Upper lobe of right lung (tissue), 1 donor: ENCODE measurements at places on chromosomes 11 and 22. TPM values are rescaled to one million over a fixed set of nuclear protein-coding genes. Genes with fewer than 3 reads are reported as not detected.

- no peak for DNase-seq
Observed at GRCh38 chr11:73252577-73253191, 19.5 kb upstream of the P2RY6 start.

GRCh38 chr11:79363256-79363655 lies 77.6 kb downstream of the TENM4 start:
- no peak for DNase-seq

DNA sequence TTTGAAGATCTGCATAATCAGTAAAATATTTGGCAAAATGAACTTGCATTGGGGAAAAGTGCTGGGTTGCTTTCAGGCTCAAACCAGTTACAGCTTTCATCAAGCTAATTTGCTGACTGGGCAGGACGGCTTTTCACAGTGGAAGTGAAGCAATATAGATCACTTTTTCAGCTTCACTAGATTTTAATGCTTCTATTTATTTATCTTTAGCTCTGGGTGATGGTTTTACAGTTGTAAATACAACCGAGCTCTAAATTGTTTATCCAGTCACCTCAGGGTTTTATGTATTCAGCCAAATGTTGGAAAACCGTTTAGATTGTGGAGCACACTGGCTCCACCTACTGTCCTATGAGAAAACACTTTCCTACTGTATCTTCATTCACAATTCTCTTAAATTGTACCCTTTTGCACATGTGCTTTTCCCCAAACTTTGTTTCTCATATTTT lies 58.2 kb downstream of the ACER3 start:
- DNase-seq: no peak

DNA sequence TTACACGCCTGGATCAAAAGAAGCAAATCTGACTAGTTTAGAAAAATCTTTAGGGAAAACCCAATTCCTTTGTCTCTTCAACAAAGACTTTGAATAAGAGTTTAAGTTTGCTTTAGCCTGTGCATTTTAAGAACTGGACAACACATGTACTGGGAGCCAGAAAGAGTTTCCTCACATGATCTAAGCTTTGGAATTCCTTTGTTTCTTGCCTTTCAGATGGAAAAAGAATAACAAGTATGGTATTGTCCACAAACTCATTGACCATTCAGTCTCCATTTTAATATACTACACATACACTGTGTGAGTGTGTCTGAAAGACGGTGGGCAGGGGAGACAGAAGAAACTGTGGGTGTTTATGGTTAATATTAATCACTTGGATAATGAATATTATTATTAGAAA lies 205.6 kb downstream of the MAML2 start:
- DNase-seq: no peak

DNA sequence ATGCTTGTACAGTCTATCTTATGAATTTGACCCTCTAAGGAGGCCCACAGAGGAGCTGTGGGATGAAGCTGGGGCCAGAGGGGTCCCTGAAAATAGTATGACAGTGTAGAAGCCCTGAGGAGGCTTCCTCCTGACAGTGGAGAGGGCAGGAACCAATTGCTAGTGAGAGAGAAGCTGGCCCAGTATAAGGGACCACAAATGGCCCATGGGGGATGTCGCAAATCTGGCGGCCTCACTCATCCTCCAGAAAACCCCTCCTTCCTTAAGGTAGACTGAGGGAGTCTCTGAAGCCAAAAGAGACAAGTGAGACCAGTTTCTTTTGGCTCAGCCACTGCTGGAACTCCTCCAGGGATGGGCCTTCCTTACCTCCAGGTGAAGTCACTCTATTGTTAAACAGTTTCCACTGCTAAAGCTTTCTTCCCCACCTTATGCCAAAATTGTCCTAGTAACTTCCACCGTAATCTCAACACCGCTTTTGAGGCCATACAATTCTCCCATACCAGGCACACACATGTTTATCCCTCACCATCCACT lies 17.8 kb upstream of the CASTOR1 start:
- DNase-seq: no peak

DNA sequence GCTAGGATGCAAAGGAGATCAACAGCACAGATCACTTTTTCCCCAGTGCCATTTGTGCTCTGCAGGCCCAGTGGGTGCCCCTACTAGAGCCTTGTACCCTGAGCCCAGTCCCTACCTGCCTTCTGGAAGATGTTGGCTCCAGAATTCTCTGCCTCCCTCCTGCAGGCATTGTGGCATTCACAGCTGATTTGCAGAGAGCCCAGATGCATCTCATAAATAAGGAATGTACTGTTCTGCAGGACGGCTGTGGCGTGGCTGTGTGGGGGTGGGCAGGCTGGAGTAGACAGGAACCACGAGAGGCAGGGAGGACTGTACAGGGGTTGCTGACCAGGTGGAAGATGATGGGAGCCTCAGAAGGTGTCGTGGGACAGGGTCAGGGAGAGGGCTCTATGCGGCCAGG lies 11.2 kb upstream of the MIAT start:
- DNase-seq: no peak

DNA sequence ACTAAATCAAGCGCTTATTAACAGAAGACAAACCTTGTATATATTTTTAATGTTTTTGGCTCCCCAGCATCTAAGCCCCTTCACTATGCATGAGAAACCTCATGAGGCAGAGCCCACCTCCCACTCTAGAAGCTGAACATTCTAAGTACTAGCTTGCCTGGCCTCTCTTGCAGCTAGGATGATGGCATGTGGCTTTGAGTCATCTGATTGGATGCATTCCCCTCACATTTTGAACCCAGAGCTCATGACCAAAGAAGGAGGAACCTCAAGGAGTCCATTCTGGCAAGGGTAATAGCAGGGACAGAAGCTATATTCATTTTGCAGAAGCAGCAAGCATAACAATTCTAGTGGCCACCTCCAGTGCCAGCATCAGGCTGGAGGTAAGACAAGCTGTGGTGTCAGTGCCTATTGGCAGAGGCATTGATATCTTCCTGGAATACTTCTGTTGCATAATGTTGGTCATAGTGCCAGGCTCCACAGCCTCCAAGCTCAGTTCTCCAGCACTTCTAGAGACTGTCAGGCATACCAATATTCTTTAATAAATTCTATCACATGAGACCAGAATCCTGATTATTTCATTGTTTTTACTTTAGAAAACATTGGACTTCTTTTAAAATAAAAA lies 14.2 kb upstream of the ZC3H12C start:
- DNase-seq: no peak

DNA sequence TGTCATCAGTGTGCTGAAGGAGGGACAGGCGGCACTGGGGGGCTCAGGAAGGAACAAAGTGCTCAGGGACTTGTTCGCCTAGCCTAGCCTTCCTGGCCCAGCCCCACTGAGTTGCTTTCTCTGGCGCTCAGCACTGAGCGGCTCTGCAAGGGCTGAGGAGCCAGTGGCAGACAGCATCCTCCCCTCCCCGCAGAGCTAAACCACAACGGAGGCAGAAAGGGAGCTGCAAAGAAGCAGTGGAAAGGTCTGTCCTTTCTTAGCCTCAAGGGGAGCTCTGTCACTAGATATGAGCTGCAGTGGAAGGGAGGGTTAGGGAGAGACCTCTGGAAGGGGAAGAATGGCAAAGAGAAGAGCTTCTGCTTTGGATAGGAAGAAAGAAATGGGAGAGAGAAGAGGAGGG lies 89.7 kb upstream of the PHOX2A start:
- DNase-seq: no peak

The GNAZ gene
- 3.0 TPM for total RNA-seq

The EHF gene
- total RNA-seq: 36.4 TPM

The SLC25A45 gene
- 11.5 TPM for total RNA-seq
